ENCODE measurements at places on chromosomes 13 and 19. TPM values are rescaled to one million over a fixed set of nuclear protein-coding genes. Genes with fewer than 3 reads are reported as not detected.

Gene POSTN
- total RNA-seq = not detected

Gene SBK2
- 1.3 TPM for total RNA-seq

Gene PTPRH
- total RNA-seq = 5.0 TPM

Gene ADGRE3
- not detected for total RNA-seq

Gene UBL5
- 409 TPM for total RNA-seq

Gene RDH8
- total RNA-seq = 0.27 TPM

Gene SIGLEC5
- not detected for total RNA-seq

Gene HCST
- total RNA-seq = 0.28 TPM

Gene SKA3
- total RNA-seq = 12.2 TPM

Gene PLEKHF1
- 6.7 TPM for total RNA-seq

Gene SHANK1
- total RNA-seq = 0.32 TPM

Gene LRRC63
- not detected for total RNA-seq

Gene DMKN
- total RNA-seq = 40.9 TPM

Gene PRR20A
- not detected for total RNA-seq

Gene ZNF729
- total RNA-seq = not detected

Gene FAM124A
- 2.3 TPM for total RNA-seq

Gene SBK3
- 1.6 TPM for total RNA-seq

Gene TMEM59L
- 5.8 TPM for total RNA-seq

Gene MAP3K10
- 14.2 TPM for total RNA-seq

Gene PNMA8B
- not detected for total RNA-seq

Gene FKBP8
- 150 TPM for total RNA-seq

Gene ZNF829
- total RNA-seq = 0.37 TPM

Gene ZNF296
- 12.3 TPM for total RNA-seq

Gene ZBTB45
- total RNA-seq = 18.9 TPM

Gene CDKN2D
- 6.5 TPM for total RNA-seq

Gene ZNF540
- not detected for total RNA-seq

Gene KLK4
- total RNA-seq = not detected

Gene LILRA5
- total RNA-seq = not detected

Gene C5AR2
- 9.5 TPM for total RNA-seq

Gene CALR3
- not detected for total RNA-seq

Gene EPSTI1
- total RNA-seq = 0.17 TPM

Gene PRKACA
- 32.7 TPM for total RNA-seq

Gene SLC10A2
- total RNA-seq = not detected

Measured in A549 treated with GW870086 at 1 μM for 4 hours (cell line).